ENCODE measurements at places on chromosomes 4 and X.

DNA sequence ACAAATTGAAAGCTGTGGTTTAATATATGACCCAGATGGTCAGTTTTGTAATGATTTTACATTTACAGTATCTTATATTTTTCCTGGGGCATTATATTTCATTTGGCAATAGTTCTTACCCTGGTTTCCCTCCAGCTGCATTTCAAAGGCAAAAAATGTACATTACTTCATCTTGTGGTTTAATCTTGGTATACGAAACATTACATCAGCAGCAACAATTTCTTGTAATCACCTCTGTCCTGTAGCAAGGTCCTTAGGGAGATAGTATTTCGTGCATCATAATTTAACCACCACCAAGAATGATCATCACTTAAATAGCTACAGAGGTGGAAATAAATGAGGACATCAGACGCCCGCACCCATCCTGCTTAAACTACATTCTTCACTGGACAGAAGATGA, 48.8 kb downstream of the HS6ST2 start:
- no peak for DNase-seq

DNA sequence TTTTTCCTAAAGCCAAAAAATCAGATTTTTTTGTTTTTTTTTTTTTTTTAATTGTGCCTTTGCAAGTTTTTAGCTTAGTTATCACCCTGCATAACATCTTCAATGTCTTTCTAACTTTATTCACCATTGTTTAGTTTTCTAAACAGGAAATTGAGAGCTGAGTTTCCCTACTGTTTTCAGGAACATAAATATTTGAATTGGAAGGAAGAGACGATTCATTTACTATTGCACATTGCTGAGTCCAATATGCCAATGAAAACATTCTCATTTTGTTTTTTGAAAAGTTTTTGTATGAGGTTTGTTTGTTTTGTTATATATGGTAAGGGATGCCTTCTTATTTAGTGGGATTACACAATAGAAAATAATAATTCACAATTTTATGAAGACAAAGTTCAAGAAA, 148.4 kb downstream of the ANKRD50 start:
- DNase-seq, result no peak

DNA sequence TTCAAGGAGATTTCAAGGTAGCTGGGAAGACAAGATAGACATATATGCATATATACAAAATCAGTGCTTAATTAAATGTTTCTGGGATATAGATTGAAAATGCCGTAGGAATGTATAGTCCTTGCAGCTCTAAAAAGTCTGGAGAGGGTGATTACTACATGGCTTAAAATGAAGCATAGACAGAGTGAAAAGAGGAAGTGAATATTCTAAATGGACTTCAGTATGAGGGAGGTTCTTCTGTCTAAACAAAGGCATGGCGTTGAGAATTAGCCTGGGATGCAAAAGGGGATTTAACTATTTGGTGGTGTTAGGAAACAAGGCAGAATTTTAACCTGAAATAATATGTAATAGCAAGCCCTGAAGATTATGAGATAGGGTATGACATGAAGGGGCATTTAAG, 141.5 kb upstream of the FRMPD4 start:
- no peak for DNase-seq

- DNase-seq, result no peak
Measured at GRCh38 chr4:155974476-155974749, 20.7 kb upstream of the CTSO start.

DNA sequence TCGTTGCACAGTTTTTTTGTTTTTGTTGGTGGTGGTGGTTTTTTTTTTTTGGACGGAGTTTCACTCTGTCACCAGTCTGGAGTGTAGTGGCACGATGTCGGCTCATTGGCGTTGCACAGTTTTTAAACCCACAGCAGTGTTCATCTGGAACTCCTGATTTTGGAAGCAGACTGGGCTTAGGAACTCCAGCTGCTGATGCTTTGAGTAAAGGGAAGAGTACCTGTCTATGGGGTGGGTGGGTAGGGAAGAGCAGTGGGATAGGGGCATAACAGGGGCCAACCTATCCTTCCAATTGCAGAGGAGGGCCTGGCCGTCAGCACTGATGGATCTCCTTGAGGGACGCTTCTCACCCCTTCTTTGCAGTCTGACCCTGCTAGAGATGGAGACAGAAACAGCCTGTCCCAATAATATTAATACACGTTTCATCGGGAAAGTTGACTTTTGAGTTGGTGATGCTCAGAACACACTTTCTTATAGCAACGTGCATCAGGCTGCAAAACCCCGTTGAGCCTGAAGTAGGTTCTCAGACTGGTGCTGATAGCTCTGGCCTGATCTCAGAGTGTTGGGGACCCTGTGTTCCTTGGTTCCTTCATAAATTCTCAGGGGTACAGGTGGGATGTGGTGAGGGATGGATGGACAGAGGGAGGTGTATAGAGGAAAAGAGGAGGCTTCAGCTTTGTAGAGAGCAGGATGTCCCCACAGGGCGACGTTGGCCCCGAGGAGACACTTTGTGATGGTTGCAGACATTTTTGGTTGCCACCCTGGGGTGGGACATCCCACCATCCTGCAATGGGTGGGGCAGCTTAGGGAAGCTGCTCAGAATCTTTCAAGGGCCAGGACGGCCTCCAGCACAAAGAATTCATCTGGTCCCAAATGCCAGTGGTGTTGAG, 2.3 kb downstream of the CD99 start:
- DNase-seq, result no peak

DNA sequence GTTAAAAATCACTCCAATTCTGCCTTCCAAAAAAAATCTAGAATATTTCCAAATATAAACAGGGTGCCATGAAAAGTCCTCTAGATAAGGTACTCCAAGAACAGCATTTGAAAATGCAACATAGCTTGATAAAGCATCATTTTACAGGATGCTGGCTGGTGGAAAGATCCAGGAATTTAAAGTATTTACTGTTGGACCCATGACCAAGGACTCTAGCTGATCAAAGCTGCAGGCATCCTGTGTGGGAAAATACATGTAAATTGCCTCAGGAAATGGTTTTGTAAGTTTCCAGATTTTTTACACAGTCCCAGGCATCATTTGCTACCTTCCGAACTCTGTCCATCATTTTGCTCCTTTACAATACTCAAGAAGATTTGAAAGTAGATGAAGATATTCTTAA, 164.4 kb downstream of the GRIA3 start:
- no peak for DNase-seq

GRCh38 chrX:108224727-108225621, 133.4 kb downstream of the ATG4A start:
- no peak for DNase-seq

DNA sequence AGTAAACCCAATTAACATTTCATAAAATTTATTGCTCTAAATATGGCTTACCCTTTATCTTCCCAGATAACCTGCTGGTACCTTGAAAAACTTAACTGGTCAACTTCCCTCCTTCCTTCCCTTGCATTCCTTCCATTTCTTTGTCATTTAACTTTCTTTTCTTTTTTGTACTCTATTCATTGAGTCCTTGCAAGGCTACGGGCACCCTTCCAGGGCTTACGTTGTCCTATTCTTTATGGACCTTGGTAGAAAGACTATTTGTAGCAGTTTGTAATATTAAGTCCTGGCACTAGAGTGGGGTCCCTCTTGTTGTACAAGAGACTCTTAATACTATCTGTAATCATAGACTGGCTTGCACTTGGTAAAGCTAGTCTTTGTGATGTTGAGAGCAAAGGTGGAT, 8.0 kb upstream of the GATB start:
- DNase-seq, result no peak

DNA sequence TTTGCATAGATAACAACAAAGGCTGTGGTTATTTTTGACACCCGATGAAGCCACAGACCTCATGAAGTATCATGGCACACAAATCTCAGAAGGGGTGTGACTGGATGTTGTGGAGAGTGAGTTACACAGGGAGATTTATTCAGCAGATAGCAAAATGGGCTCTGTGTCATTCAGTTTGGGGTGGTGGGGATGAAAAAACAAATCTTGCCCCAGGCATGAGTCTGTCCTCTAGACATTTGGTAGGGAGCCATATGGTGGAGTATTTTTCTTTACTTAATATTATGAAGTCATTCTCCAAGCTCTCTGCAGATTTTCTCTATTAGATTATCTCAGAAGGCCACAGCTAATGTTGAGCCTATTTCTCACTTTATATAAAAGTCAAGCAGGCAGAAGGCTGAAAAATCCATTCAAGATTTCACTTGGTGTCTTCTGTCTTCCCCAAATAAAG, 277.1 kb upstream of the TENM3 start:
- no peak for DNase-seq

GRCh38 chrX:70386235-70386634, 36.9 kb upstream of the GDPD2 start:
- DNase-seq, result no peak

DNA sequence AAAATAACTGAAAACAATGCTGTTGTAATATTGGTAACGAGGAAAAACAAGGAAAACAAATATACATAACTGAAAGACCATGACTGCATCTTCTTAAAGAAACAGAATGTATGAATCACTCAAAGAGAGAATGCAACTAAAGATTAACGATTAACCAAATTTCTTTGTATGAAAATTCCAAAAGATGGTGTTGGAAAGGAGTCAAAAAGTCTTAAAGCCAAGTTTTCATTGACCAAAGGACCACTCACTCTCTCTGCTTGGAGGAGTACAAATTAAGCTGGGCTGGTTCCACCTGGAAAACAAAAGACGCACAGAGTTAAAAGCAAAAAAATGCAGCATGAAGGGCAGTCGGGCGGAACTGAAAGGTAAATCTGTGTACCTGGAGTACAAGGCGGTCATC, 1.8 kb downstream of the DCAF12L1 start:
- no peak for DNase-seq

DNA sequence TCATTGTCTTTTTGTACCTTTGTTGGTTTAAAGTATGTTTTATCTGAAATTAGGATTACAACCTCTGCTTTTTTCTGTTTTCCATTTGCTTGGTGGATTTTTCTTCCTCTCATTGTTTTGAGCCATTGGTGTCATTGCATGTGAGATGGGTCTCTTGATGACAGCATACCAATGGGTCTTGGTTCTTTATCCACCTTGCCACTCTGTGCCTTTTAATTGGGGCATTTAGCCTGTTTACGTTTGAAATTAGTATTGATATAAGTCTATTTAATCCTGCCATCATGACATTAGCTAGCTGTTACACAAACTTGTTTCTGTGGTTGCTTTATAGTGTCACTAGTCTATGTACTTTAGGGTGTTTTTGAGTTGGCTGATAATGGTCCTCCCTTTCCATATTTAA, 145.7 kb downstream of the GUCY2F start:
- no peak for DNase-seq

DNA sequence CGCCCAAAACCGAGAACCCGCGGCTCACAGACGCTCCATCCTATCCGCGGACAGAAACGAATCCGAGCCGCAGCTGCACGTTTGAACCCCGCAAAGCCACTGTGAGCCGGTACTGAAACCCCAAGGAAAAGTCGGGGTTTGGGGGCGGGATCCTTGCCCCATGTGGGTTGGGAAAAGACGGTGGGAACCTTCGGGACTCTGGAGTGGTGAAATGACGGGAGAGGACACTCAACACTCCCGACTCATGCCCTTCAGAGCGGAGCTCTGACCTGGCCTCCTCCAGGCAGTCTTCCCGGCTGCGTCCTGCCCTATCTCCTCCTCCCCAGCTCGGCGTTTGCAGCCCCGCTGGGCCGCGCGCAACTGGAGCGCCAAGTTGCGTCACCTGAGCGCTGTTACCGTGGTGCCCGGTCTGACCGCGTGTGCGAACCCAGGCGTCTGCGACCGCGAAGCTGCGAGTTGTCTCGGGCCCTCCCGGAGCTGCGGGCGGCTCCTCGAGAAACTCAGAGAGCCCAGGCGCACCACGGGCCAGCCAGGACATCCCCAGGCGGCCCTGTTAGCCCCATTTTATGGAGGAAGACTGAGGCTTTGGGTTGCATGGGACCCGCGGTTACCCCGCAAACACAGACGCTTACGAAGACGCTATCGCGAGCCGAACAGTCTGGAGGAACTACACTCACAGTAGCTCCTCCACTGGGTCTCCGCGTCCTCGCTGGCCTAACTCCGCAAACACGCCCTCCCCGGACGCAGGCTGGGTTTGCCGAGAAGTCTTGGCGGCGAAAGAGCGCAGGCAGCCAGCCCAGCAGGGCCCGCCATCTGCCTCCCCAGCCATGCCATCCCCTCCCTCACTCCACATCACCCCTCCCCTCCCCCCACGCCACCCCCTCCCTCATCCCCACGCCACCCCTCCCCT, 20.3 kb upstream of the HMX1 start:
- no peak for DNase-seq

- no peak for DNase-seq
Measured at GRCh38 chrX:46838974-46839480, 2.2 kb downstream of the RP2 start.

DNA sequence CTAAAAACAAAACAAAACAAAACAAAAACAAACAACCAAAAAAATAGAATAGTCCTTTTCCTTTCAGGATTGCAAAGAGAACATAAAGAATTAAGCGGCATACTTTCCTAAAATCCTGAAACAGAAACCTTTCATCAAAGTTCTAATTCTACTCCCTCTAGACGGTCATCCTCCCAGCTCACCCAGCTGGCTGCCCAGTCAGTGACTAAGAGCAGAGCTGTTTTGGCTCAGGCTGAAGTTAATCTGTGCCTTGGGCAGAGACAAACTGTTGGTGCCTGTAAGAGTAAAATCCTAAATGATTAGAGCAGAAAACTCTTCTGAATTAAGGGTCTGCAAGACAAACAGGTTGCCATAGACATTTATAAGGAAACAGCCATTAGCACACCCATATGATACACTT, 17.6 kb upstream of the WAS start:
- no peak for DNase-seq

GRCh38 chrX:38804682-38805431, 3.6 kb downstream of the MID1IP1 start:
- DNase-seq, result no peak

DNA sequence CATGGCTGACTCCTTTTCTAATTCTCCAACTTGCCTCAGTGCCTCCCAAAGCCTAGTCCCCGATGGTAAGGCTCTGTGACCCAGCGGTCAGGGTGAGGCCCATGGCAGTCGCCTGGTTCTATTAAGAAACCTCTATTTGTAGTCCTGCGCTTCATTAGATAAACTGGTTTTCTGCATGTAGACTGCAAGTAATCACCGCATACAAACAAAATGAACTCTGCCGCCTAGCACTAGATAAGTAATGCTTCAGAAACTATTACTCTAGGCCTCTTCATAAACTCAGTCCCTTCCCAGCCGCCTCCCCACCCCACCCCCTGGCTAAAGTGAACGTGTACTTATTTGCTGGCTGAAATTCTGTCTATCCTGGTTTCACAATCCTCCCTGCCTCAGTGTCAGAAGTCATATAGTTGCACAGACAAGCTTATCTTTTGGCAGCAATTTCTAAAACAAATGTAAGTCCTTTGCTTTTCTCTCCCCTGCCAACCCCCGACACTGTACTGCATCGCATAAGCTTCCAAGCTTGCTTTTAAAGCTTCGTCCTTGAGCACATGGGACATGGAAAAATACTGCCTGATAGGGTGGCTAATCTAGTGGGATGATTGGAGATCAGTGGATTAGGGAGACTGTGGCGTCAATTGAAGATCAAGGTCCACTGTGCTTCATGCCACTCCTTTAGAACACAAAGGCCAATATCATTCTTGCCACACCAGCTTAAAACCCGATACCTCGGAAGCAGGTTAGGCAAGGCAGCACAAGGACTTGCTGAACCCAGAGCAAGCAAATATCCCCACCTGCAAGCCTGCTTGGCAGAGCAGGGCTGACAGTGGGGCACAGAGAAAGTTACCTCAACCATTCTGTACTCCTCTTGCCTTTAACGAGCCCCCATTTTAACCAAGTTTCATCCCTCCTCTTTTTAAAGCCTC, 125.8 kb downstream of the IRF2 start:
- DNase-seq, result no peak

All from T-helper 17 cell (primary cell).